ENCODE measurements at places on chromosomes 1 and 21.
A peak's percentile ranks its signal among the peaks of the same experiment; 100 is the strongest.

GRCh38 chr1:101847626-101848025 is 149.1 kb downstream of the OLFM3 start:
- no peak for DNase-seq

GRCh38 chr1:50724626-50725286 is 235.3 kb downstream of the FAF1 start:
- DNase-seq: no peak

- DNase-seq: no peak
These were observed 48.2 kb upstream of the LRP8 start for GRCh38 chr1:53376041-53376461.

- no peak for DNase-seq
These were observed 102.4 kb downstream of the DMRTB1 start for GRCh38 chr1:53561503-53562105.

DNA sequence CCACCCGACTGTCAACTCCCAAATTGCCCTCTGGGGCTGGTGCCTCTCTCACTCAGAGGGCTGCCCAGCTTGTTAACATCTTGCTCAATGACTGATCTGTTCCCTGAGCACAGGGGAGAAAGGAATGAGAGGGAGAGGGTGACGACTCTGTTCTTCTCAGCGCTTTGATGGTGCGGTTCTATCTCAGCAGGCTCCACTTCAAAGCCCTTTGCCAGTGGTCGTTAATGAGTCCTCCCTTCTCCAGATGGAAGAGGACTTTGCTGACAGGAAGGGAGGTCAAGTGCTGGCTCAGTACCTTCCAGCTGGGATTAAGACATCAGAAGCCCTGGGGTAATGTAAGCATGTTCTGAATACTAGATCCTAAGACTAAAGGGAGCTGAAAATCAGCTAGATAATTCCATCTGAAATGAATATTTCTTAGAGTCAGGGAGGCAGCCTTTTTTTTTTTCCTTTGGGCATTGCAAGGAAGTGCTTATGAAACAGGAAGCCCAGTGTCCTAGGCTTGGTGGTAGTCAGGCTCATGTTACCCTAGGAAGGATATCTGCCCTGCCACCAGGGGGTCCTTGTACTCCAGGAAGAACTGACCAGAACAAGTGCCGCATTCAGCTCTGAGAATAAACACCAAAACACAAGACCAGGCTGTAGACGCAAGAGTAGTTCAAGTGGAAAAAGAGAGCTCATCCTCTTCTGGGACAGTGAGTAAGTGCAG is 4.7 kb downstream of the FMOD start:
- no peak for DNase-seq

- no peak for DNase-seq
These were observed 2.9 kb downstream of the CHAF1B start for GRCh38 chr21:36388096-36388495.

- DNase-seq: no peak
These were observed 58.7 kb upstream of the RGS1 start for GRCh38 chr1:192516776-192517297.

- no peak for DNase-seq
These were observed 634.8 kb downstream of the KCNT2 start for GRCh38 chr1:195973311-195973904.

- no peak for DNase-seq
These were observed 857.4 kb downstream of the USP25 start for GRCh38 chr21:16587141-16587581.

- no peak for DNase-seq
These were observed 355.8 kb upstream of the PTBP2 start for GRCh38 chr1:96365596-96366390.

DNA sequence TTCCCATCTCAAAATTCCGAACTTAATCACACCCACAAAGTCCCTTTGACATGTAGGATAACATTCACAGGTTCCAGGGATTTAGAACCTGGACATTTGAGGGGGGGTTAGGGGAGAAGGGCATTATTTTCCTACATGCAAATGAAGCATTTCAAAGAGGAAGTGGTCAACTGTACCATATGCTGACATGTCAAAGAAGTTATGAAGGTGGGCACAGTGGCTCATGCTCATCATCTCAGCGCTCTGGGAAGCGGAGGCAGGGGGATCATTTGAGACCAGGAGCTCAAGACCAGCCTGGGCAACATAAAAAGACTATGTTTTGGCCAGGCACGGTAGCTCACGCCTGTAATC is 35.7 kb downstream of the PTP4A2 start:
- DNase-seq: no peak

GRCh38 chr1:103336408-103336807 is 189.1 kb upstream of the RNPC3 start:
- no peak for DNase-seq

DNA sequence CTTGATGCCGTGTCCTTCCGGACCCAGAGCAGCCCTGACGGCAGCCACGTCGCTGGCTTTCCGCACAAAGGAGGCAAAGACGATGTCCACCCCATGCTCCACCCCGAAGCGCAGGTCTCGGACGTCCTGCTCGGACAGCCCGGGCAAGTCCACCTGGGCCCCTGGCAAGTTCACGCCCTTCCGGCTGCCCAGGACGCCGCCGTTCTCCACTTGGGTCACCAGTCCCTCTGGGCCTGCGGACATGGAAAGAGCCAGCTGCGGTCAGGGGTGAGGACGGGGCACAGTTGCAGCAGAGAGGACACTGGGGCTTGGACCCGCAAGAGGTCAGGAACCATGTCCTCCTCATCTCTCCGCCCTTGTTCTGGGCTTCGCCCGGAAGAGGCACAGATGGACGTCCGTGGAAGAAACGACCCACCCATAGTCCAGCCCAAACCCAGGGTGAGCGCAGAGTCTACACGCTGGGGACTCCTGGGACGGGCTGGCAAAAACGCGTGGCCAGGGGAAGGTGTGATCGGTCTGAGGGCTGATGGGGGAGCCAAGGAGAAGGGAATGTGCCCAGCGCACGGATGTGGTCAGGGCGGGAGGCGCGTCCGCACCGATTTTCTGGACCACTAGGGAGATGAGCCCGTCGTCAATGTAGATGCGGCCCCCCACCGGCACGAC is 6.6 kb downstream of the PKLR start:
- DNase-seq: no peak

DNA sequence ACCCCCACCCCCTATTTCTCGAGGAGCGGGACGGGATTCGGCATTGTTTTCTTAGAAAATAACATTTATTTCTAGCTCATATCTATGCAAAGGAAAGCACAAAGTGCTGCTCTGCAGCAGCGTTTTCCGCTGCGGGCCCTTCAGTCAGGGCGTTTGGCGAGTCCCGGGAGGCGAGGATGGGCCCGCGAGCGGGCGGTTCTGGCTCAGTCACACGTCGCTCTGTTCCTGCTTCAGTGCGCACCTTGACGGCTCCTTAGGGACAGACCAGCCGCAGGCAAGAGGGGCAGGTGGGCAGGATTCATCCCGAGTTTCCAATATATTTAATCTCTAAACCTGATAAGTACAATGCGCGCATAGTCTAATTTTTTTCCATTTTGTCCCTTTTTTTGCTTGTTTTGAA is 5.7 kb downstream of the DMRTA2 start:
- no peak for DNase-seq

GRCh38 chr1:112998592-112999235 is 42.7 kb upstream of the SLC16A1 start:
- DNase-seq: peak; percentile 13

GRCh38 chr1:43531906-43532584 is 1.4 kb downstream of the PTPRF start:
- DNase-seq: no peak

DNA sequence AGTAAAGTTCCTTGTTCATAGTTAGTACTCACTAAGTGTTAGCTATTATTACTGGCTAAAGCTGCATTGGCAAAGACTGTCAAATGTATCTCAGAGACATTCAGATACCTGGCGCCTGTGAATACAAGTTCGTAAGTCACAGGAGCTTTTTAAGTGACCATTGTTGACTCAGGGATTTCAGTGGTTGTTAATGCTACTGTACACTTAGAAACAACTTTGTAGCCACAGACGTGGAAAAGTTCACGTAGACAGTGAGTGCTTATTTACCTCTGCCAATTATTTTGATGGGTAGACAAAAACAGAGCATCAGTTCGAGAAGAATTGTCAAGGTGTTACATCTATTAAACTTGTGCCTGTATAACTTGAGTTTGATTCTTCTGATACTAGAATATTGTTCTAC is 59.1 kb upstream of the RRP15 start:
- no peak for DNase-seq

GRCh38 chr1:31101147-31101502 is 35.6 kb upstream of the PUM1 start:
- no peak for DNase-seq

DNA sequence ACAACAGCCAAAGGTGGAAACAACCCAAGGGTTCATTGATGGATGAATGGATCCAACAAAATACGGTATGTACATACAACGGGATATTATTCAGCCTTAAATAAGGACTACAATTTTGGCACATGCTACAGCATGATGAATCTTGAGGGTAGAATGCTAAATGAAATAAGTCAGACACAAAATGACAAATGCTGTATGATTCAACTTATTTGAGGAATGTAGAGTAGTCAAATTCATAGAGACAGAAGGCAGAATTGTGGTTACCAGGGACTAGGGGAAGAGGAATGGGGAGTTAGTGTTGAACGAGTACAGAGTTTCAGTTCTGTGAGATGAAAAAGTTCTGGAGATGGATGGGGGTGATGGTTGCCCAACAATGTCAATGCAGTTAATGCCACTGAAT is 118.0 kb upstream of the PAXBP1 start:
- no peak for DNase-seq

GRCh38 chr1:40167317-40167716 is 6.1 kb downstream of the RLF start:
- DNase-seq: no peak

- no peak for DNase-seq
These were observed 2.1 kb upstream of the CAPN8 start for GRCh38 chr1:223667484-223668182.

DNA sequence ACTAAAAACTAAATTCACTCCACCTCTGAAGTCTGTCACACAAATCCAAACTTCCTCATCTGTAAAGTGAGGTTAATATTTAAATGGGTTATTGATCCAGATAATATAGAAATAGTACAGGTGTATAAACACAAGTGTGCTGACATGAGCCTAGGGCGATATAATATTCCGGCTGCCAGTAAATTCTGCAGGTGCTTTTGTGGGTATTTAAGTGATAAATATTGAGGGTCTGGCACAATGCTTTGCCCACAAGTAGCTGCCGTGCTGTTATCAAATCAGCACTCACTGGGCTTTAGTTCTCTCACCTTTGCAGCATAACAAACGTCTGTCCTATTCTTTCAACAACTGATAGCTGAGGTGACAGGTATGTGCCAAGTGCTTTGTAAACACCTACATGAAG is 7.6 kb downstream of the PABPC4 start:
- DNase-seq: no peak

- no peak for DNase-seq
These were observed 12.3 kb upstream of the RCC2 start for GRCh38 chr1:17451731-17452130.

DNA sequence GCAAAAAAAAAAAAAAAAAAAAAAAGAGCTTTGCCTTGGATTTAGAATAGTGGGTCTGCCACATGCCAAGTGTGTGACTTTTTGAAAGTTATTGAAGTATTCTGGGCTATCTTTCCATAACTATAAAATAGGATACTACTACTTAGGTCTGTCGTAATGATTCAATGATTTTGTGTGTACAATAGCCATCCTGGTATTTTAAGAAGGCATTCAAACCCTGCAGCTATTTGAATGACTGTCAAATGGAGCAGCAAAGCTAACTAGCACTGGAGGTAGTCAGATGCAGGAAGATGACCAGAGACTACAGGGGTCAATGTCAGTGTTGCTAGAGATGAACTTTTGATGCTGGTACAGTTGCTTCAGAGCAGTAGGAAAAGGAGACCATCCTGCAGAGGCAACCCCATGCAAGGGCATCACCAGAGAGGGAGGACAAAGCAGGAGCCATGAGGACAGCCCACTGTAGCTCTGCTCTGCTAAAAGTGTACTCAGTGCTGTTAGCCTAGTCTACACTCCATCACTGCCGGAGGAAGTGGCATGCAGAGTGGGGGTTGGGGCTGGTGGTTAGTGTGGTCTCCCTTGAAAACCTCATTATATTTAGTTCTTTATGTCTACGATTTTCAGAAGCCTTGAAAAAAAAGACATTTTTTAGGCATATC is 29.0 kb downstream of the DUSP10 start:
- DNase-seq: no peak

- no peak for DNase-seq
These were observed 17.8 kb downstream of the TMEM50A start for GRCh38 chr1:25355841-25356395.

GRCh38 chr1:31959521-31960340 is 21.6 kb upstream of the PTP4A2 start:
- DNase-seq: no peak

DNA sequence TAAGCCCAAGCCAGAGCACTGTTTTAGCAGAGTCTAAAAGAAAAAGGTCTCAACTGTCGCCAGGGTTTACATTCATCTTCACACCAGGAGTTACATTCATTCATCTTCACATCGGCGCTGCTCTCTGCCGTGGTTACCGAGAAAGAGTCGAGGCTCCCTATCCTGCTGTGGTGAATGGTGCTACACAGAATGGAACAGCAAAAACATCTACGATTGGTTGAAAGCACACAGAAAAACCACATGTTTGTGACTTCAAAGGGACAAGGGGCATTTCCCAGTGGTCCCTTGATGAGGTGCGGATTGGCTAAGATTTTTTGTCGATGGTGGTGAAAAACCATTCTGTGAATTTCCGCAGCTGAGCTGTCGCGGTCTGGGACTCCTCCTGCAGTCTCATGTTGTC is 231.1 kb downstream of the SIPA1L2 start:
- DNase-seq: no peak

DNA sequence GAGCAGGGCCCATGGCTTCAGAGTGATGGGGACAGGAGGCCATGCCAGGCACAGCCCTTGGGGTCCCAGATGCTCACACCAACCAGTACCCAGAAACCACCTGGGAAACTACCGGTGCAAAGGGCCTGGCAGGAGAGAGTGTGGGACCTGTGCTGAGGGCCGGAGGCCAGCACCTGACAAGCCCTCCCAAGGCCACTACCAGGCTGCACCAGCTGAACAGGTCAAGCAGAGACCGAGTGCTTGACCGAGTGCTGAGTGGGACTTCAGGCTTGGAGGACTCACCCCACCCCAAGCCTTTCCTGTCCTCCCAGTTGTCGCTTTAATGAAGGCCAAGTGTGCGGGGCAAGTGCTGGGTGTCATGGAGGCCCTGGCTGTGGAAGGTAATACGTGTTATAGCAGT is 36.5 kb downstream of the SNAP47 start:
- DNase-seq: no peak

GRCh38 chr1:150660584-150660983 is 31.2 kb upstream of the ENSA start:
- DNase-seq: no peak

DNA sequence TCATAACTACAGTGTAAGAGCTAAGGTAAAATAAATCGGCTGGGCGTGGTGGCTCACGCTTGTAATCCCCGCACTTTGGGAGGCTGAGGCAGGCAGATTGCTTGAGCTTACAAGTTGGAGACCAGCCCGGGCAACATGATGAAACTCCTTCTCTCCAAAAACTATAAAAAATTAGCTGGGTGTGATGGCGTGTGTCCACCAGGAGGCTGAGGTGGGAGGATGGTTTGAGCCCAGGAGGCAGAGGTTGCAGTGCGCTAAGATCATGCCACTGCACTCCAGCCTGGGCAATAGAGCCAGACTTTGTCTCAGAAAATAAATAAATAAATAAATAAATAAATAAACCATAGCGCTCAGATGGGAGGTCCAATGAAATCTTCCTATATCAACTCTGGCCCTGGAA is 16.7 kb upstream of the FAM110D start:
- no peak for DNase-seq
